Activated naive CD8-positive, alpha-beta T cell treated with anti-CD3 and anti-CD28 coated beads, Interleukin-2, amount 50 U/mL, for 24 hours (primary cell): ENCODE measurements at places on chromosomes 2 and 18.

DNA sequence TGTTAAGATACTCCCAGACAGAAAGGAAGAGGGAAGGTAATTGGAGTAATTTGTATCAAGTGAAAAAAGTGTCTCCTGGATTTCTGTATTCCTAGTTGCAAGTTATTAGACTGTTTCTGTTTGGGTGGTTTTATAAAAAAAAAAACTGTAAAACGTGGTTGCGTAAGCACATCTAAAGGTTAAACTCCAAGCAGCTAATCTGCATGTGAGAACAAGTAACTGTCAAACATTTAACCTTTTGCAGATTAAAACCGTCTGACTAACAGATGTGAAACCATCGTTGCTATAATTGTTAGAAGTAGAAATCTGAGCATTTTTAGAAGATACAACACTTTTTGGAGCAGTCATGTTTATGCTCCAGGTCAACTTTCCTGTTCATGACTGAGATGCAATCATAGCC is 72.3 kb downstream of the AFF3 start:
- no peak for DNase-seq

DNA sequence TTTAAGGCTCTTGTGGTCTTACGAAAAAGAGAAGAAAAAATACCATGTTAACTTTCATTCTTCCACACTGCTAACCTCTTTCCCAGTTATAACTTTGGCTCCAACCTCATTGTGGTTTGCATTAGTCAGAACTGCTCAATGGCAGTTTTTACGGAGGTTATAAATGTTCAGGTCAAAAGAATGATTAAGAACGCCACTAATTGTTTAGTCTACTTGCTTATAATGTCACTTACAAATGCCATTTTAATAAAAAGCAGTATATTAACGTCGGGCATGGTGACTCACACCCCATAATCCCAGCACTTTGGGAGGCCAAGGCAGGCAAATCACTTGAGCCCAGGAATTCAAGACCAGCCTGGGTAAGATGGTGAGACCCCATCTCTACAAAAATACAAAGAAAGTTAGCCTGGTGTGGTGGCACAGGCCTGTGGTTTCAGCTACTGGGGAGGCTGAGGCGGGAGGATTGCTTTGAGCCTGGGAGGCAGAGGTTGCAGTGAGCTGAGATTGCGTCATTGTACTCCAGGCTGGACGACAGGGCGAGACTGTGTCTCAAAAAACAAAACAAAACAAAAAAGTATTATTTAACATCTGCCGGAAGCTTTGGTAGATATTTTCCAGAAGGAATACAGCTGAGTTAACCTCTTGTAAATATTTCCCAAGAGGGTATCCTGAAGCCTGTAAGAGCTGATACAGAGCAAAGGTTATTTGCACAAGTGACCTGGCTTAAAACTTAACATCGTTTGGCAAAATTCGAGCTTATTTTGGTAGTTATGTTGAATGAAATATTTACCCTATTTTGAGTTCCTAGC is 5.1 kb downstream of the AGPS start:
- DNase-seq = no peak

DNA sequence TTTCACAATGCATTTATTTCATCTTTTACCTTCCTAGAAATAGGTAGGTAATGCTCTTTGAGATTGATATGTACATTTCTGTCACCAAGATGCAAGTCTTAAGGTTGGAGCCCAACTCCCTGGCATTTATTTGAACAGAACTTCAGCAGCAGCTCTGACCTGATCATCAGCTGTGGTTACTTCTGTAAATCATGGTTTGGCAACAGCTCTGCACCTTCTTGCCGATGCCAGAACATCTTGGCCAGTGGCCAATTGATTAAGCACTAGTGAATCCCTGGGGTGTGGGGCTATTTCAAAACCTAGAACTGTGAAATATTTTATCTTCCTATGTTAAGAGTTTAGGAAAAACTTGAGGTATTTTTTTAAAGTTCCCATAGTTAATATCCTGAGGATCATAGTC is 124.8 kb upstream of the NYAP2 start:
- DNase-seq = no peak

GRCh38 chr2:240299710-240300068 is 135.8 kb upstream of the GPC1 start:
- no peak for DNase-seq

DNA sequence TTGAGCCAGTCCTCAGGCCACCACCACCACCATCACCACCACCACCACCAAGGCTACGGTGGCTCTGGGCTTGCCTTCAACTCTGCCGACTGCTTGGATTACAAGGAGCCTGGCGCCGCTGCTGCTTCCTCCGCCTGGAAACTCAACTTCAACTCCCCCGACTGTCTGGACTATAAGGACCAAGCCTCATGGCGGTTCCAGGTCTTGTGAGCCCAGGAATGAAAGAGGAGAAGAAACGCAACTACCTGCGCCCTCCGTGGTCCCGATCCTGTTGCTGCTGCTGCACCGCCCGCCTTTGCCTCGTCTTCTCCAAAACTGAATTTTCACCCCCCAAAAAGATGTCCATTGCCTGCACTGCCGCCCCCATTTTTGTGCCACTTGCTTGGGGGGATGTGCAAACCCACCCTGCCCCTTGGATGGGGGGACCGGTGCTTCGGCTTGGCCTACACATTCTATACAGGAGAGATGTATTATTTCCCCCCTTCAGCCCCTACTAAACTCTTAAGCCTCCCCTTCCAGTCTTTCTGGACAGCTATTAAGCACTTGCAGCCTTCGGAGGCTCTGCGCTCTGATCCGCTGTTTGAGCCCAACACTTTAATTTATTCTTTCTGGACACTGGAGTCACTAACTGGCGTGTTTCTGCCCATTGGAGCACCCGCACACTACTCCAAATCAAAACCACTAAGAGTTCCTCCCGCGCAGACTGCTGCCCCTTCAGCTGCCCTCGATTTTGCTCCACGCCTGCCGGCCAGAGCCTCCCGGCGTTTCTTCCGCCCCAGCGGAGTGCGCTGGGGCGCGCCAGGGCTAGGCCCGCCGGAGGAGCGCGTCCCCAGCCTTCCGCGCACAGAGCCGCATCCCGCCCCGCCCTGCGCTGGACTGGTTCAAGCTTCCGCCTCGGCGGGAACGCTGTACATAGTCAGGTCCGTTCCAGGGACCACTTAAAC is 5.7 kb downstream of the OTX1 start:
- DNase-seq = peak; percentile 36

DNA sequence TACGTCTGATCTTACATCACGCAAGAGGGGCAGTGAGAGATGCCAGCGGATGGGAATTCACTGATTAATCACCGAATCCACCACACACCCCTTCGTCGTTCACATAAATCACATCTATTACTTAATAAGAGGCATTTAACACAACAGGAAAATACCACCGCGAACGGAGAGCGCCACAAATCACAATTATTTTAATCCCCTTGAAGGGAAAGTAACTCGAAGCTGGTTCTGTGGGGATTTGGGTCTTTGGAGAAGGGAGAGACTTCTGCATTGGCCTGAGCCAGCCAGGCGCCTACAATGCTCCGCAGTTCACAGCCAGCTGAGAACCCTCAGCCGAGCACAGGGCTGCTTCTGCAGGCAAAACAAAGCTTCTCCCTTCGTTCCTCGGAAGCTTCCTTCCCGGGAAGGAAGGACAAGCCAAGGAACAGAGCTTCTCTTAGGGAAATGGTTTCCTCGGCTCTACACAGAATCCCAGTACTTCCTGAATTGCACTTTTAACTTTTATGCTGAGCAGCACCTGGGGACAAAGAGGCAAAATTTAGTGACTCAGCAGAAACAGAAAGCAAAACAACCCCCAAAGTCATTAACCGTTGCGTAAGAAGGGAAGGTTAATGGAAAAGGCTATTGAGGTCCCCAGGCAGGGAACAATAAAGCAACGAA is at the start of gene LRP1B:
Gene LRP1B (minus strand): TSS at position 7 of the 660 bp plus-strand sequence. CDS start 287 bp downstream, outside the sequence.
- DNase-seq = no peak

GRCh38 chr2:50584185-50584584 is 447.7 kb downstream of the NRXN1 start:
- DNase-seq = no peak

DNA sequence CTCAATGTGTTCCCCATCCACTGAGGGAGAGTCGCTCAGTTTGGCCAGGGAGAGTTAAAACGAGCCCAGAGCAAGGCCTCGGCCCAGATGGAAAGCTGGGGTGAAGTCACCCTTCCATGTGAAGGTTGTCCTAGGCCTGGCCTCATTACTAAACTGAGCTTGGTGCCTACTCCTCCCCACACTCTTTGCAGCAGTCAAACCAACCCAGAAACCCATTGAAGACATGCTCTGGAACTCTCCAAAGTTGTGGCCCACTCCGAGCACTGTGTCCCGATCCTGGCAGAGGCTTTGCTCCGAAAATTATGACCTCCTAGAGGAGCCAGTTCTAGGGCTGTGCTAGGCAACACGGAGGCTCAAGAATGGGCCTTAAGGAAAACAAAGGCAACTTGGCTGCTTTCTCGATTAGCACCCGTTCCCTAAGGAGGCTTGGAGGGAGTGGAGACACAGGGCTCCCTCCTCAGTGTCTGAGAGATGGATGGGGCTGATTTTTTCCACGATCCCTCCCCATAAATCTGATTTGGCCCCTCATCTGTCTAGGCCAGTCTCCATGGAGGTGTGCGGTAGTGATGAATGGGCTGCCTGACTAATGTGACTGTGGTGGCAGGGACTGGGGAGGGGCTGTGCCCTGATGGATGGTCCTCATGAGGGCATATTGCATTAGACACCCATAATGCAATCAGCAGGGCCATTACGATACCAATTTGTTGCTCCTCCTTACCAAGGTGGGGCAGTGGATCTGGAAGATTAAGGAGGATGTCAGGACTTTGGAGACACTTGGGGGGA is 11.7 kb upstream of the CYP26B1 start:
- no peak for DNase-seq

- no peak for DNase-seq
Observed at GRCh38 chr18:32318581-32318980, 128.7 kb downstream of the MEP1B start.

DNA sequence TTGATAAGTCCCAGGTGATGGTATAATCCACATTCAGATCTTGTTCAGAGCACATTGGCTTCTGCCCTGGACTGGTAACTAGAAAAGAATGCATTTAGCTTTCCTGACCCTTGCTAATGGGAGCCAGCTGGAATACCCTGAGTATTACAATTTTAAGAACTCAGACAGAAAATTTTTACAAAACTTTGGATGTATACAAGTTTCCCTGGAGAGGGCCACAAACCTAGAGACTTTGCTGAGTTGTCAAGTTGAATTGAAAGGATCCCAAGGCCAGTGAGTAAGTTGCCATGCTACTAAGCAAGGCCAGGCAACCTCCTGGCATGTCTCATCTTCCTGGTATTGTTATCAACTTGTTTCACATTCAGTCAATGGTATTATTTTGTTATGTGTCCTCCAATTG is 20.0 kb upstream of the NABP1 start:
- no peak for DNase-seq

DNA sequence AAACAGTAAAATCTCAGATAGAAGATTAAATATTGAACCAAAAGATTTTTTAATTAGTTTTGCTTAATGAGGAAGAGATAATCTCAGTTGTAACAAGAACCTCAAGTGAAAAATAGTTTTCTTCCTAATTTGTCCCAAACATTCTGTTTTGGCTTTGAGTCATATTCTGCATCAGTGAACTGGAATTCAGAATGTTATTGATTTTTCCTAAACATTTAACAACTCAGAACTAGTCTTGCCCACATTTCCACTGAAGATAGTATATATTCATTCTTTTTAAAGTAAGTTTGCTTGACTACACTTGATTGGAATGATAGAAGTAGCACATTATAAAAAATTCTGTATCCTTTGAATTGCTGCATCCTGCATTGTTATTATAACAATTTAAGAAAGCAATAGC is 85.7 kb upstream of the UGP2 start:
- no peak for DNase-seq

DNA sequence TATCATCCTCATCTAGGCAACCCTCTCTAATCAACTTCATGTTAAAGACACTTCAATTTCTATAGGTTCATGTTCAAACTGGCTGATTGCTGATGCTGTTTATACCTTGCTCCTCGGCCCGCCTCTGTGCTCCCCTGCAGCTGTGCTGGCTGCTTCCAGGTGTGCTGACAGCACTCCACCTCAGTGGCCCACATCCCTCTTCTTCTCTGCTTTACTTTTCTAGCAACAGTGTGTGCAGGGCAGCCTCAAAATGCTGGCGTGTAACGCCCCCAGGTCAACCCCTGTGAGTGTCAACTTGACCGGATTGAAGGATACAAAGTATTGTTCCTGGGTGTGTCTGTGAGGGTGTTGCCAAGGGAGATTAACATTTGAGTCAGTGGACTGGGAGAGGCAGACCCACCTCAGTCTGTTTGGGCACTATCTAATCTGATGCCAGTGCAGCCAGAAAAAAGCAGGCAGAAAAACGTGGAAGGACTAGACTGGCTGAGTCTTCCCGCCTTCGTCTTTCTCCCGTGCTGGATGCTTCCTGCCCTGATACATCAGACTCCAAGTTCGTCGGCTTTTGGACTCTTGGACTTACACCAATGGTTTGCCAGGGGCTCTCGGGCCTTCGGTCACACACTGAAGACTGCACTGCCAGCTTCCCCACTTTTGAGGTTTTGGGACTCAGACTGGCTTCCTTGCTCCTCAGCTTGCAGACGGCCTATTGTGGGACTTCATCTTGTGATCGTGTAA is 94.7 kb downstream of the COL6A3 start:
- DNase-seq = no peak

- DNase-seq = no peak
Observed at GRCh38 chr2:97936199-97936598, 59.5 kb downstream of the TMEM131 start.

DNA sequence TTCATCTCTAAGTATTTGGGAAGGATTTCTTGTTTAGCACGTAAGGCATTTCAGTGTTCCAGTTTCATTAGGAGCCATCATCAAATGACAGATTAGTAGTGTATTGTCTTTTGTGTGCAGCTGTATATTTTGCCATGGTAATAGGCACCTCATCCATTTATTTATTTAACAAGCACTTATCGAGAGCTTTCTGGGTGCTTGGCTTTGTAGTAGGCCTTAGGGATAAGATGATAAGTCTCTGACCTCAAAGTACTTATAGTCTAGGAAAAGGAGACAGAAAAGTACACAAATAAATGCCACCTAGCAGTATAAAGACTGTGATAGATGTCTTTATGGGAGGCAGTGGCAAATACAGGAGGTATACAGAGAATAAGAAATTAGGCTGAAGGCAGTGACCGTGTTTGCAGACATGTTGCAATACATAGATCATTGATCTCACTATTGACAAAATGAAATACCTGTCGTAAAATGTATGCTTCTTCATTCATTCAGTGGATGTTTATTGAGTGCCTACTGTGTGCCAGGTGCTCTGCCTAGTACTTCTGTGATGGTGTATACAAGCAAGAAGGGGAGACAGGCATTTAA is 265.9 kb downstream of the SETBP1 start:
- no peak for DNase-seq

DNA sequence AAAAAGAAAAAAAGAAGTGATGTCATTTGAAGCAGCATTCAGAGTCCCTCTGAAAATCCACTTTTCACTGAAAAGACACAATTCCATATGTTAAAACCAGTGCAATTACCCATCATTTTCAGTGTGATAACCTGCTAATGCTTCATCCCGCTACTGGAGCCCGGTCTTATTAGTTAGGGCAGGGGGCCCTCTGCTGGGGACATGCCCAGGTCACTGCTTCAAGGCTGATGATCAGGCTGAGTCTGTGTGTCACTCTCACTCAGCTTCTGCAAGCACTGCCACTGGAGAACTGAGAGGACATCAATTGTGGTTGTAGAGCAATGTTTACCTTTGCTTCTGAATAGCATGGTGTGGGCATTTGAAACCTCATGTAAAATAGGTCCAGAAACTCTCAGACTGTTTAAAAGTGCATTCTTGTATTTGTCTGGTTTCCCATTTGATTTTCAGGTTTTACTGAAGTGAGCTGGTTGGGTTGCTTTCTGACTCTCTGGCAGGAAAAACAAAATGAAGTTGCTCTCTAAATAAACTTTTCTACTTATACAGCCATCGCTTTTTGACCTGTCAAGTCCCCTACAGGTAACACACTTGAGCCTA is 49.2 kb upstream of the NXPH2 start:
- DNase-seq = peak; percentile 31

- DNase-seq = no peak
Observed at GRCh38 chr2:207403950-207404349, 125.8 kb upstream of the CREB1 start.
